ENCODE measurements at places on chromosomes 3 and 15. TPM values are rescaled to one million over a fixed set of nuclear protein-coding genes. Genes with fewer than 3 reads are reported as not detected.

Gene NANOGP8
- total RNA-seq, result not detected

Gene GOLGA6C
- not detected for total RNA-seq

Gene CHST13
- total RNA-seq, result not detected

Gene PYGO1
- total RNA-seq, result 5.4 TPM

Gene CYP1A2
- total RNA-seq, result not detected

Gene ADGRG7
- not detected for total RNA-seq

Gene TMEM207
- not detected for total RNA-seq

Gene GUCA1C
- total RNA-seq, result not detected

Gene ZBBX
- total RNA-seq, result not detected

Gene DLL4
- not detected for total RNA-seq

Gene C3orf49
- not detected for total RNA-seq

Gene TMEM39A
- total RNA-seq, result 105 TPM

Gene BLOC1S6
- total RNA-seq, result 79.4 TPM

Gene OCA2
- total RNA-seq, result not detected

Gene GPR156
- total RNA-seq, result not detected
